ENCODE measurements at places on chromosomes 2 and 18.

DNA sequence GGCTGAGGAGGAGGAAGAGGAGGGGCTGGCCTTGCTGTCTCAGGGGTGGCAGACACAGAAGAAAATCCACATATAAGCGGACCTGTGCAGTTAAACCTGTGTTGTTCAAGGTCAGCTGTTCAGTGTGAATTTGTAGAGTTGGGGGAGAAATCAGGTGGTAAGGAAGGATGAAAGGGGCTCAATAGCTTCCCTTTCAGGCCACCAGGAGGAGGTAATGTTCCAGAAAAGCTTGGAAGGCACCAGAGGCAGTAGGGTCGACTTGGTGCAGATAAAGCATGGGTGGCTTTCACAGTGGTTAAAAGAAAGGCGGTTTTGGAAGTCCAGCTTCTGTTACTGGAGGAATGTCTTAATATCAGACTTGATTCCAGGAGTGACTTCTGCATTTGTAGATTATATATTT is 167.4 kb downstream of the THSD7B start:
- DNase-seq, result no peak

DNA sequence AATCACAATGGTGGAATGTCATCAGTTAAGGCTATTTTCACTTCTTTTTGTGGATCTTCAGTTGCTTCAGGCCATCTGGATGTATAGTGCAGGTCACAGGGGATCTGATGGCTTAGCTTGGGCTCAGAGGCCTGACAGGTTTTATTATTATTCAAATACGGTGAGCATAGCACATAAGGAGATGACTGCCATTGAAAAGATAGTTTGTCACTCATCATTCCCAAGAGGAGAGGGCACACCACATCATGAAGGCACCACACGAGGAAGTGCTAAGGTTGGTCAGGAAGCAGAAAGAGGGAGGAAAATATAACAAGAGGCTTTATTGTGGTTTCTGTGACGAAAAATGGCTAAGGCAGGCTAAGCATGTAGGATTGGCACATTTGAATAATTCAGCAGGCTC is 131.4 kb downstream of the CD8B2 start:
- no peak for DNase-seq

DNA sequence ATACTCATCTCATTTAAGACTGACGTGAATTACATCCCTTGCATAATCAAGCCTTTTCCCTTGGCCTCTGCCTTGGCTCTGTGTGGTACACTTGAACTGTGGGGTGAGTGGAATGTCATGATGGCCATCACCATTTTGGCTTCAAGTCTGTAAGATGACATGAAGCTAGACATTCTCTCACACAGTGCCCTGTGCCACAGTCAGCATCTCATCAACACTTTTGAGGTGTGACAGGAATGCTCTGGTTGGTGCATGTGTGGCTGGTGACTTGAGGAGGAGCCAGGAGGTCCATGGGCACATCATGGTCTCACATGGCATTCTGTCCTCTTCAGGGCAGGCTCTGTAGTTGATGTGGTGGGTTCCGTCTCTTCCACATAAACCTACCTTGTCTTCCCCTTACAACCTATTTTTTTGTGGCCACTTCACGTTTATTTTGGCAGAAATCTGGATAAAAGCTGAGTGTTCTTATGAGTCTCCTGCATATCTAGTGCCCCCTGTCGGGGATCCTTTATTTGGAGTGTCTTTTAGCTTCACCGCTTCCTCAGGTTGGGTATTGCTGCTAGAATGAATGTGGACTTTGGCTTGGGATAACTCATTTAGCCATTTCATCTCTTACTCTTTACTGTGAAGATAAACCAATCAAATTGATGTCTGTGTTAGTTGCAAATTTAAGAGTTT is 28.1 kb downstream of the MAP4K4 start:
- DNase-seq, result no peak

DNA sequence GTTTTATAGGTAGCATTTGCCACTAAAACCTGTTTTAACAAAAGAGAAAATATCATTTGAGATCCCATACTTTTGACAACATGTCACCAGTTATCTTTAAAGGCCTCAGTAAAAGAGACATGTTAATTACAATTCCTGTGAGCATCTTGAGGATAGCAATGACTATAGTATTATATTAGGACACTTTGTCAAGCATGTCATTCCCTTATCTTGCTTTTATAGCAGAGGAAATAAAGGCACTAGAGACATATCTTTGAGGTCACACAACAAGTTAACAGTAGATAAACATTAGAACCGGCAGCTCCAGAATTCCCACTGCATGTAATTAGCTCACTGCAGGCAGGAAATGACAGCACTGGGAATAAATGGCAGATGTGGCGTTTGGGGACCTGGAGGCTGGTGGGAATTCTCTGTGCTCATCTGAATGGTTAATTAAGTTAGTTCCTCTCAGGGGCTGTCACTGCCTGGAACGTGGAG is 25.9 kb downstream of the LYPD6B start:
- no peak for DNase-seq

DNA sequence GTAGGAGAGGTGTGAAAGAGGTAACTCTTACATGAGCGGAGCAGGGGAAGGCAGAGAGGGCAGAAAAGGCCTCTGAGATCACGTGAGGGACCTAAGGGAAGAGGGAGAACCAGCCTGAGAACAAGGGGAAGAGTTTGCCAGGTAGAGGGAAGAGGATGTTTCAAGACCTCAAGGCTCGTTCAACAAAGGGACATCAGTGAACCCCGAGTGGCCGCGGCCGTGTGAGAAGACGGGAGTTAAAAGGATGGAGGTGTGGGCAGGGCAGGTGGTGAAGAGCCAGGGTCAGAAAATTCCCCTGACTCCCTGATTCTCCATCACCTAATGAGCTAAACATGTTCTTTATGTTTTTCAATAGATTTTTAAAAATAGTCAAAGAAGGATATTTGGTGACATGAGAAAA is 44.4 kb downstream of the NETO1 start:
- no peak for DNase-seq

GRCh38 chr18:75880925-75881504 is 453.5 kb upstream of the SMIM21 start:
- no peak for DNase-seq

DNA sequence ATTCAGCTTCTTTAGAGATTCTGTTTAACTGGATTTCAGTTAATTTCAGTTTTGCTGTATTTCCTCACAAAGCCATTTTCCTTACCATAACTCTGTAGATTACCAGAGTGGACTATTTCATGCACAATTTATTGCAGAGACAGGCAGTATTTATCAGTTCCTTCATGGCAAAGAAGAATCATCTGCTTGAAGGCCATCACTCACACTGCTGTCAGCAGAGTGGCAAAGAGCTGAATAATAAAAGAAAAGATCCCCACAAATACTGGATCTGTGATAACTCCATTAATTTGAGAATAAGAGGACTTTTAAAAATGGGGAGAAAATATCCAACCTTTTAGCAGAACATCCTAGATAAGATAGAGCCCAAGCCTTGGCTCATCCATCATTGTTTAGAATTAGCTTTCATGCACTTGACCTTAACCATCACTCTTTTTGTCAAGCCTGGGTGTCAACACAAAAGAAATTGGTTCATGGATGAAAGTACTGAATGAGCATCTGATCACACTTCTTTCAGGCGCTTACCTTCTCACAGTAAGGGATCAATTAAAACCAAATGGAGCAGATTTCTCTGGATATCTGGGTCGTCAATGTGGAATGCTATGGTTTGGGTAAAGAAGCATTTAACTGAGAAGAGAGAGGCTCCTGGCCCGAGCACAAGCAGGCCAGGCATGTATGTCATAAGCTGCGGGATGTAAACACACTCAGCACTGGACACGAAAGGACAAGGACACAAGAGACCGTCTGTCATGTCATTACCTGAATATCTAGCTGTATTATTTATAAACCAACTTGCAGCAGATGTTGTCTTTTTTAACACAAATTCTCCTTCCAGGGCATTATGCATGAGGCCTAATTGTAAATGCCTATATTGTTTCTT is 376.2 kb downstream of the ZNF521 start:
- DNase-seq, result no peak

DNA sequence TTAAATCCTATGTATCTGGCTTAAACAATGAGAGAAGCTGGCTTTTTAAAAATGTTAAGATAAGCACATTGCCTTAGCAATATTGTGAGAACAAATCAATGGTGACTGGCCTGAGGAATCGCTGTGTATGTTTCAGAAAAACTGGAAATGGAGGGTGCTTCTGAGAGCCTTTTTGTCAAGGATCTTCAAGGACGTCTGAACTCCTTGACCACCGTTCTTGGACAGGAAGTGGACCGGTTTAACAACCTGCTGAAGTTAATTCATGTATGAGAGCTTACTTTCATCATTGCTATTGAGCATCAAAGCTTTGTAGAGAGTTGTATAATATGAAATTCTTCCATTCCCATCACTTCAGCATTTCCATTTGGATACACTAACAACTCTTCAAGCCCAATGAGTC is 72.6 kb downstream of the TRABD2A start:
- no peak for DNase-seq
